ENCODE measurements at places on chromosomes 2 and 18. TPM values are rescaled to one million over a fixed set of nuclear protein-coding genes. Genes with fewer than 3 reads are reported as not detected.

- no peak for ATAC-seq
Measured at GRCh38 chr2:29397713-29398112, 282.5 kb downstream of the CLIP4 start.

DNA sequence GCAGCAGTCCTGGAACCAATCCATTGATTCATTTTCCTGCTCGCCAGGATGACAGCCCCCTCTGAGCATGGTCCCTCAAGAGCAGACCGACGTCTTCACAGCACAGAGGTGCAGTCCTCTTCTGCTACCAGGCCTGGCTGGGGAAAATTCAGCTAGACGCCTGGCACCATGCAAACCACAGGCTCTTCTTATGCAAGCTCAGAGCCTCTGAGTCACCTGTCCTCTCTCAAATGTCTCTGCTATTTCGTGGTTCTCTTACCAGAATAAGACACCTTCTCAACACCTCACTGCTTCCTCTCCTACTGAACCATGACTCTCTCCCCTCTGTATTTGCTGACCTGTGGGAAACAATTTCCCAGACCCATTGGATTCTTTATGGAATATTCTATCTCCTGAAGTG lies 79.8 kb upstream of the CYRIA start:
- ATAC-seq: peak; percentile 35

- ATAC-seq: no peak
Measured at GRCh38 chr2:102483086-102483485, 10.1 kb downstream of the SLC9A4 start.

DNA sequence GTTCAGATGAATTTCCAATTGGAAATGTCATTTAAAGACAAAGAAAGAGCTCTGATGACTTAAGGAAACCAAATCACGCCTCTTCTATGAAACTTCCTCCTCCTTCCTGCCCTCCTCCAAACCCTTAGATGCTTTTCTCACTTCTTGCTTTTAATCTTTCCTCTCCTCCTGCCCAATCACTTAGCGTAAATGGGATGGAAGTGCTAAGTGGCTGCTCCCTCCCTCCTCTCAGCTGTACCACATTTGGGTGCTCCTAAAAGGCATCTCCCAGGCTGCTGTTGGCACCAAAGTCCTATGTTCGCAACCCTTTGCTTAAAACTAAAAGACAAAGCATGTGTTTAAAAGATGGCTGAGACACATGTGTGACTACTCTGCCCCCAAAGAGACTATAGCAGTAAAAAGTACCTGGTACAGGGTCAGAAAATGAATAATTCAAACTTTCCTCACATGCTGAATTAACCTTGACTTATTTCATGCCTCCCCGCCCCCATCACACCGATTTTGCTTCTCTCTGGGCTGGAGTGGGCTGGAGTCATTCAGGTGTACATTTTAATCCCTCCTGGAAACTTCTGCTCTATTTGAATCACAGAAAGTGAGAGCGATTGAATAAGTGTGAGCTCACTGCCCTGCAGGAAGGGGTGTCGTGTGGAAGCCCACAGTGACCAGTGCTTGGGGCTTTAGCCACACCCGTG lies 59.2 kb upstream of the KLF7 start:
- no peak for ATAC-seq

- no peak for ATAC-seq
Measured at GRCh38 chr18:12908706-12909105, 24.7 kb upstream of the PTPN2 start.

DNA sequence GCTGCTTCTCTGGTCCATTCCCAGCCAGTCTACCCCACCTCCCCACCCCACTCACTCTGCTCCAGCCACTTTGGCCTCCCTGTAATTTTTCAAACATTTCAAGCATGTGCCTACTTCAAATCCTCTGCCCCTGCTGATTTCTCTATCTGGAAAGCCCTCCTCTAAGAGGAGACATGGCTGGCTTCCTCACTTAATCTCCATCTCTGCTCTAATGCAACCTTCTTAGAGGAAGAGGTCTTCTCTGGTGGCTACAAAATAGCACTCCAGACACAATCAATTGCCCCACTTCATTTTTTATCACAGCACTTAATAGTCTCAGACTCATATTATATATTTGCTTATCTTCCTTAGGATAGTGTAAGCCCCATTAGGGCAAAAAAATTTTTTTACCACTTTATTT lies 161.1 kb upstream of the SLC39A10 start:
- no peak for ATAC-seq

The TOGARAM2 gene
- 0.16 TPM for total RNA-seq

The FSIP2 gene
- 0.24 TPM for total RNA-seq

GRCh38 chr2:236638707-236639106 lies 69.1 kb downstream of the ACKR3 start:
- ATAC-seq: no peak

DNA sequence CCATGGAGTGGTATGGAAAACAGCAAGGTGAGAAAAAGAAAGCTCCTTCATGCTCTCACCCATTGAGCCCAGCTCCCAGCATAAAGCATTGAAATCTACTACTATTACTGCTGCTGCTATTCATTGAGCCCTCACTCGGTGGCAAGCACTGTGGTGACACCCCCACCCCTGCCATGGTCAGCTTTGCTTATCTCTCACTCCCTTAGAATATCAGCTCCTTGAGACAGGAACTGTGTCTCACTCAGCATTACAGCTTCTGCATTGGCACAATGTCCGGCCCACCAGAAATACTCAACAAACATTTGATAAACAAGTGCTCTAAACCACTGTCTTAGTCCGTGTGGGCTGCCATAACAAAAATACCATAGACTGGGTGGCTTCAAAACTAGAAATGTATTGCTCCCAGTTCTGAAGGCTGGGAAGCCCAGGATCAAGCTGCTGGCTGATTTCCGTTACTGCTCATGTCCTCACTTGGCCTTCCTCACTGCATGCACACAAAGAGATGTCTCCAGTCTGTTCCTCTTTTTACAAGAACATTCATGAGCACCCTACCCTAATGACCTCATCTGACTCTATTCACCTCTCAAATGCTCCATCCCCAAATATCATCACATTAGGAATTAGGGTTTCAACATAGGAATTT lies 116.3 kb downstream of the ZBTB7C start:
- ATAC-seq: no peak

DNA sequence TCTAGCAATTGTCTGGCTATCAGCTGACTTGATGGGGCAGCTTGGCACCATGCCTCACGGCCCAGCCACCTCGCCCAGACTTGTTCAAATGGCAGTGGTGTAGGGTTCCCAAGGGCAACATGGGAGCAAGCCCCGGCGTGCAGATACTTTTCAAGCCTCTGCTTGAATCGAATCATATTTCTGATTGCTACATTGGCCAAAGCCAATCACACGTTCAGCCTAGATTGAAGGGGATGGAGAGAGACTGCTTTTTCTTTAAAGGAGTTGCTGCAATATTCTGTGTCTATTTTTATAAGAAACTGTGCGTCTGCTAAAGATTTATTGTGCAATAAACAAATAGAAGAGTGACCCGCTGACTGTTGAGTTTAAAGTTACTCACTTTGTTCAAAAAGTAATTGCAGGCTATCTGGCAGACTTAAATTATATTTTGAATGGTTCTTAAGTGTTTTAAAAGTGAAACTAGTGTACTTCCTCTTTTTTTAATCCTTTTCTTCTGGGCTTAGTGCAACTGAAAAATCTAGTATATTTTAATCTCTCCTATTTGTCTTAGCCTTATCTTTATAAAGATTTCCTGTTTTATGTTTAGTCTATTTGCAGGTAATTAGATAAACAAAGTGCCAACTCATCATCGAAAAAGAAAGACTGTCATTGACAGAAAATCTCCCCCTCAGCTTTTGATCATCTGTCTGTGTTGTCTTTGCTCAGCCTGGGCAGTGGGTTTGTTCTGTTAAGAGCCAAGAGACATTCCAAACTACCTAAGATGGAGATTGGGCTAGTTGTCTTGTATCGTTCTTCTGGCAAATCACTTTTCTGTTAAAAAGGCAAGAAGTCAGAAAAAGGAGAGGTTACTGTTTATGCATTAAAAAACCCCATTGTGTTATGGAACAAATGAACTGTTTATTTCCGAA lies 156.1 kb downstream of the TPGS2 start:
- ATAC-seq: peak; percentile 95

The MAP2 gene
- total RNA-seq: 6.4 TPM

The LHCGR gene
- total RNA-seq: not detected

The GALNT5 gene
- 3.8 TPM for total RNA-seq

- ATAC-seq: no peak
Measured at GRCh38 chr2:103963146-103963725, 890.7 kb upstream of the POU3F3 start.

GRCh38 chr18:13551305-13551603 lies 175.1 kb downstream of the FAM210A start:
- ATAC-seq: no peak

The ELAC1 gene
- total RNA-seq: 5.5 TPM

- peak; percentile 86 for ATAC-seq
Measured at GRCh38 chr2:11631462-11631861, 38.5 kb downstream of the NTSR2 start.

DNA sequence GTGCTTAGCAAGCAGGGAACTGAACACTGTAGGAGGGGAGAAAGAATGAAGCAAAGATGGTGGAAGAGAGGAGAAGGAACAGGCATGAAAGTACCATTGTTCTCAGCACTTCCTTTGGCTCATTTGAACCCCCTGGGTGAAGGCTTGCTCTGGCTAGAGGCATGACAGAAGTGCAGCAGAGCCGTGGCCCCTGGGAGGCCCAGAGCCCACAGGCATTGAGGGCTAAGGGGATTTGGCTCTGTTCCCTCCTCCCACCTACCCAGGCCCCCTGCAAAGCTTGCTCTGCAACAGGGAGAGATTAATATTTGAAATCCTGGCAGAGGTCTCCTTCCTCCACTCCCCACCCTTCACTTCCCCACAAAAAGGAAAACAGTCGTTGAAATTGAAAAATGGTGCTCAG lies 262.6 kb downstream of the CELF4 start:
- no peak for ATAC-seq

- no peak for ATAC-seq
Measured at GRCh38 chr2:158211502-158211901, 109.8 kb downstream of the UPP2 start.

The CPS1 gene
- 4.7 TPM for total RNA-seq

- ATAC-seq: no peak
Measured at GRCh38 chr2:239299218-239299939, 101.4 kb downstream of the HDAC4 start.

DNA sequence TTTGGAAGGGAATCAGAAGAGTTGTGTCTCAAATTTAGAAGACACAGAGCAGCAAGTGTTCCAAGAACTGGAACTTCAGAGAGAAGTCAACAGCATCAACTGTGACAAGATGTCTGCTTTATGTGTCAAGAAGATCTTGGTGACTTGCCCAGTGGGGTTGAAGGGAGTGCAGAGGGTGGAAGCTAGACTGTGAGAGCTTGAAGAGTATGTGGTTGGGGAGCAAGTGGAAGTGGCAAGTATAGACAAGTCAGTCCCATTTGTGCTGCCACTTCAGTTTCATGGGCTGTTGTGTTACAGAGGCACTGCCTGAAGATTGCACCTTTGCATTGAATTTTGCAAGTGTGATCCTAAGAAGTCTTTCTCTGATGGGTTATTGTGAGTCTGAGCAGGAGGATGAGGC lies 68.7 kb upstream of the MC2R start:
- no peak for ATAC-seq

GRCh38 chr2:46268196-46268595 lies 29.0 kb upstream of the EPAS1 start:
- no peak for ATAC-seq

The LIMS4 gene
- total RNA-seq: 0.20 TPM

GRCh38 chr2:10141736-10142639 lies 19.4 kb downstream of the RRM2 start:
- peak; percentile 47 for ATAC-seq

- ATAC-seq: no peak
Measured at GRCh38 chr2:134839649-134840048, 1.2 kb downstream of the ACMSD start.

The PDK1 gene
- total RNA-seq: 16.5 TPM

DNA sequence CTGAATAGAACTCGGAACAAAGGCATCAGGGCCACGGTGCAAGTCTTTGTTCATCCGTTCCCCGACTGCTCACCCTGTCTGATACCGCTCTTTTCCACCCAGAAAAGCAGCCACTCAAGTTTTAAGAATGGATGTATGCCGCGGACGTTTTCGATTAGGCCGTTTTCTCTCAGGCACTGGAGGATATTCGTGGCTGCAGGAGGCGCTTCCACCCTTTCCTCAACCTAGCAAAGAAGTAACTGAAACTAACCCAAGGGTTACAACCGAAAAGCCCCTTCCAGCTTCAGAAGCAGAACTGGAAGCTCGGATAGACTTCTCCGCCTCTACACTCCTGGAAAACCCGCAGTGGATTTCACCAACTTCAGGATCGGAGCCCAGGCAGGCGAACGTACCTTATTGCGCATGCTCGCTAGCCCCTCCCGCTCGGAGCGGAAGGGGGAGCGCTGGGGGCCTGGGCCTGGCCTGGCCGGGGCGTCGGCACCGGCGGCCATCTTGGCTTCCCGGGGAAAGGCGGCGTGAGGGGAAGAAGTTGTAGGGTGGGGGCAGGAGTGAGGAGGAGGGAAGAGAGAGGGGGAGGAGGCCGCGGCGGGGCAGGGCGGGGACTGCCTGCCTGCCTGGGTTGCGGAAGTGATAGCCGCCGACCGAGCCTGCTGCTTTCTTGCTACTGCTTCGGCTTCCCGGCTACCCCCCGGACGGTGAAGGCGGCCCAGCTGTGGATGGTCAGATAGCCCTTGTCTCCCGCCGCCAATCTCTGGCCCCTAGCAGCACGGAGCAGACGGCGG lies at the start of gene ACTR3:
Gene ACTR3 (plus strand): TSS at position 619 of the 782 bp plus-strand sequence. CDS start 191 bp downstream, outside the sequence.
- peak; percentile 97 for ATAC-seq

DNA sequence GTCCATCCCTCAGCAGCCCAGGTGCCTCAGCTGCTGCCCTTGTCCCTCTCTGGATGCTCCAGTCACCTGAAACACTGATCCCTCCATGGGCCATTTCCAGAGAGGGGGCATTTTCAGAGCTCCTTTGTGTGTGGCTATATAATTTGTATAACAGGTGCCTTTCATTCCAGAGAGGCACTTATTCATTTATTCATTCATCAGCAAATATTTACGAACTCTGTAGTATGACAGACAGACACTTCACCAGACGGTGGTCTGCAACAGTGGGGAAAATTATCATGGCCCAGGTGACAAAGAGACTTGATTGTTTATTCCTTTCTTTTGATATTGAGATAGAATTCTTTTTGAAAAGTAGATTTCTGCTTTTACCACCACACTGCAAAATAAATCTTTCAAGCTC lies 361.7 kb downstream of the TMEM182 start:
- no peak for ATAC-seq

The TSHZ1 gene
- total RNA-seq: 9.2 TPM

The EGR4 gene
- not detected for total RNA-seq

GRCh38 chr18:48885266-48885923 lies 65.4 kb downstream of the SMAD7 start:
- no peak for ATAC-seq

GRCh38 chr18:37391698-37392548 lies 173.7 kb downstream of the CELF4 start:
- ATAC-seq: no peak

The SLC14A1 gene
- total RNA-seq: 0.52 TPM

GRCh38 chr18:35049111-35050027 lies 8.2 kb downstream of the MAPRE2 start:
- no peak for ATAC-seq

GRCh38 chr2:112159454-112159921 lies 21.3 kb downstream of the FBLN7 start:
- peak; percentile 53 for ATAC-seq

The CNGA3 gene
- total RNA-seq: not detected

GRCh38 chr2:95071856-95072255 lies 46.3 kb downstream of the MAL start:
- no peak for ATAC-seq

- ATAC-seq: no peak
Measured at GRCh38 chr2:233708942-233709341, 3.8 kb upstream of the UGT1A5 start.

GRCh38 chr18:52311331-52311730 lies 28.7 kb upstream of the DCC start:
- no peak for ATAC-seq
